Left ventricle myocardium inferior (tissue), 1 donor: ENCODE measurements at places on chromosomes 7 and 10.

- DNase-seq = no peak
Measured at GRCh38 chr7:135858379-135858778, 109.8 kb upstream of the FAM180A start.

- no peak for DNase-seq
Measured at GRCh38 chr7:105306298-105306748, 82.4 kb downstream of the SRPK2 start.

- DNase-seq = no peak
Measured at GRCh38 chr7:36747280-36748016, 23.2 kb upstream of the AOAH start.

DNA sequence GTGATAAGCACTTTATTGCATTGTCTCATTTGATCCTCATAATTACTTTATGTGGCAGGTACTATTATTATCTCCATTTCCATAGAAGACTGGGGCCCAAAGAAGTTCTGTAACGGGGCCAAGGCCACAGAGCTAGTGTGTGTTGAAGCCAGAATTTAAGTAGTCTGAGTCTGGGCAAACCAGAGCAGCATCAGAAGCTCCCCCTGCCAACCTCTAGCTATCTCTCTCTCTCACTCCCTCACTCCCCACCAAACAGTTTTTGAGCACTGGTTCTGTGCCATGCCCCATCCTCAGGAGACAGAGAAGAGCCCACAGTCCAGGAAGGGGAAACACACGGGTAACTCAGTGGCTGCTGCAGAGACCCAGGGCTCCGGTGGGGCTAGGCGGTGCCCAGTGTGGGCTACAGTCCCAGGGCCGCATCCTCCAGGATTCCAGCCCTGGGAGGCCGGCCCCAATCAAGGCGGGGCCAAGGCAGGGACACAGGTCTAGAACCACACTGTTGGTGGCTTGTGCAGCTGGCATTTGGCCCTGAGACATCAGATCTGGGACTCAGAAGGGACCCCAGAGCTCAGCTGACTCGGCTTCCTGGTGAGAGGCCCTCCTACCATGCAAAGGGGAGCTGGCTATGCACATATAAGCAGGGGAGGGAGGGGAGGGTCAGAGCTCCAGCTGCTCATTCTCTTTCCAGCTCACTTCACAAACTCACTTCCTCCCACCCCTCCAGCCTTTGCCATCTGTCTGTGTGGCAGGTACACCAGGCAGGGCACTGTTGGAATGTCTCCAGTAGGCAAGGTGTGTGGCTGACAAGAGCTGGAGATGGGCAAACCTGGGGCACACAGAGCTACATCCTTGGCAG is 34.4 kb downstream of the COL13A1 start:
- no peak for DNase-seq

DNA sequence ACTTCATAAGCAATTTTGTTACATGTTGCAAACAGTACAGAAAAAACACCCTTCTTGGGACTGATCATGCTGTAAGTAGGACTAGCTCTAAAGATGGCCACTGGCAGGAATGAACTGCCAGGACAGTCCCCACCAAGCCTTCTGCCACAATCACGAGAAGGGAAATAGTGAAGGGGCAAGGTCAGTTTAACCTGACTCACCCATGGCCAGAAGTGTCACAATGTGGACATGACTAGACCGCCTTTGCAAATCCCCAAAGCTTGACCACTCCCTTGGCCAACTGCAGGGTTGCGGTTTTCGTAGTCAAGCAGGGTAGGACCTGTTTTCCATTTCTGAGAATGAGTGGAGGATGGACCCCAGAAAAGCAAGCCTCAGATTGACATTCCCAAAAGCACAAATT is 19.4 kb upstream of the FRAT2 start:
- DNase-seq = no peak

- no peak for DNase-seq
Measured at GRCh38 chr7:77989981-77990566, 191.5 kb downstream of the PHTF2 start.

GRCh38 chr7:106617860-106618259 is 43.1 kb downstream of the CCDC71L start:
- no peak for DNase-seq

DNA sequence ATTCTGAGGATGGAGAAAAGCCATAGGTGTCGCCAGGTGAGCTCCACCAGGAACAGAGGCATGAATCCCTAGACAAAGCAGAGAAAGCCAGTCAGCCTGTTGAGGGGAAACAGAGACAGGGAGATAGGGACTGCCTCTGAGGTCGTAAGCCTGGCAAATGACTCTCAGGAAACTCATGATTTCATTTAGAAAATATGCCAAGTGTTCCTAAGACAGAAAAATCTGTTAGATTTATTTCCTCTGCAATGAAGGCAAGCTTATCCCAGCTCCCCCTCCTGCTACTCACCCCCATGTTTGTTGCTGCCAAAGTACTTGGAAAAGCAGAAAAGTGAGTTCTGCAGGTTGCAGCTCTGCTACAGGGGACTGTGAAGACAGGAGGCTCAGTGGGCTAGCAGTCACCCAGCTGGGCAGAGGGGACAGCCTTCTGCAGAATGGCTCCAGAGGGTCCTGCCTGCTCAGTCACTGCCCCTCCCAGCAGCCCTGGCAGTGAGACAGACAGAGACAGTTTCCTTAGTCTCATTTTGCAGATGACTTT is 184.3 kb downstream of the ADRA2A start:
- no peak for DNase-seq

DNA sequence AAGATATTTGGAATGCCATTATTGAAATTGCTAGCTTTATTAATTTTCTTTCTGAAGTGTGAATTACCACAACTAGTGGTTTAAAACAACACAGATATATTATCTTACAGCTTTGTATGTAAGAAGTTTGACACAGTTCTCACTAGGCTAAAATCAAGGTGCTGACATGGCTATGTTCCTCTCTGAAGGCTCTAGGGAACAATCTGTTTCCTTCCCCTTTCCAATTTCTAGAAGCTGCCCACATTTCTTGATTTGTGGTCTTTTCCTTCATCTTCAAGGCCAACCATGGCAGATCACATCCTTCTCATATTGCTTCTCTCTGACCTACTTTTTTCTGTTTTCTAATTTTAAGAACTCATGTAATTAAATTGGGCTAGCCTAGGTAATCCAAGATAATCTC is 43.3 kb upstream of the SLC26A3 start:
- DNase-seq = no peak

GRCh38 chr10:116526219-116526618 is 19.5 kb upstream of the PNLIP start:
- no peak for DNase-seq

- DNase-seq = no peak
Measured at GRCh38 chr10:127133672-127134500, 62.5 kb downstream of the INSYN2A start.

- DNase-seq = no peak
Measured at GRCh38 chr7:43513251-43513650, 69.7 kb upstream of the STK17A start.

GRCh38 chr7:42186151-42186550 is 50.9 kb downstream of the GLI3 start:
- no peak for DNase-seq

GRCh38 chr7:75951506-75951905 is 36.6 kb downstream of the POR start:
- peak; percentile 43 for DNase-seq

GRCh38 chr10:4217653-4218052 is 432.6 kb upstream of the KLF6 start:
- DNase-seq = no peak

DNA sequence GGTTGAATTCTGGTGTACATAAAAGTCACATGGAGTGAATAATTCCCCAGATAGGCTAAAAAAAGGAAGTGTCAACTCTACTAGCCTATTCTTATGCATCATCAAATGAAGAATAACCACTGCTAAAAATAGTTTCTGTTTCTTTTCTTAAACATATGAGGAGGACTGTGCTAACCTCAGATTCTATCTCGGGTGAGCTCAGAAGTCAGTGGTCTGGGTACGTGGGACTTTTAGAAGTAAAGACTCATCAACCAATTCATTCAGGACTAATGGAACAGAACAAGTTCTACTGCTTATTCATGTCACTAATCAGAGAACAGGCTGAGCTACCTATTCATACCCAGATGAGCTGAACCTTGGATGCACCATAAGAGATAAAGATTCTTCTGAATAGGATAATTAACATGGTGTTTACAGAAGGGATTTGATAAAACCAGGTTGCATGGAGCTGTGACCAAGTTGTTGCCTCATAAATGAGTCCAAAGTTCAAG is 9.5 kb upstream of the ASAH2 start:
- no peak for DNase-seq

- no peak for DNase-seq
Measured at GRCh38 chr10:45561952-45562351, 110.6 kb downstream of the ZFAND4 start.

GRCh38 chr10:27744802-27745731 is 552 bp downstream of the MKX start:
- peak; percentile 16 for DNase-seq

- DNase-seq = no peak
Measured at GRCh38 chr7:111678281-111678680, 116.0 kb upstream of the IMMP2L start.

- no peak for DNase-seq
Measured at GRCh38 chr10:6609625-6610024, 29.5 kb upstream of the PRKCQ start.

DNA sequence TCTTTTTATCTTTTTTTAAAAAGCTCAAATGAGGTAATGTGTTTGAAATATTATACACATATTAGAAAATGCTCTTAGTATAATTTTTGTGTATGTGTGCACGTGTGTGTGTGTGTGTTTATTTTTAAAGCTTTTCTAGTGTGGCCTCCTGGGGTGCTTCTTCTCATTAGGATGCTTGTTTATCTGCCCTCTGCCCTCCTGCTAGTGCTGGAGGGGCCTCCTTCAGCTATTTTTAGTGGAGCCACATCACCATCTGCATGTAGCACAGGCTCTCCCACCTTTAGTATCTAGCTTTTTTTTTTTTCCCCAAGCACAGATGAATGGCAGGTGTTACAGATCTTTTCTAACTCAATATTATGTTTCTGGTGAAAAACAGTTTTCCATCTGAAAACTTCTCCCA is 155.7 kb upstream of the TMEM229A start:
- DNase-seq = no peak

GRCh38 chr7:83451501-83452045 is 197.4 kb downstream of the SEMA3E start:
- no peak for DNase-seq

GRCh38 chr10:58642916-58643428 is 130.3 kb downstream of the BICC1 start:
- no peak for DNase-seq

DNA sequence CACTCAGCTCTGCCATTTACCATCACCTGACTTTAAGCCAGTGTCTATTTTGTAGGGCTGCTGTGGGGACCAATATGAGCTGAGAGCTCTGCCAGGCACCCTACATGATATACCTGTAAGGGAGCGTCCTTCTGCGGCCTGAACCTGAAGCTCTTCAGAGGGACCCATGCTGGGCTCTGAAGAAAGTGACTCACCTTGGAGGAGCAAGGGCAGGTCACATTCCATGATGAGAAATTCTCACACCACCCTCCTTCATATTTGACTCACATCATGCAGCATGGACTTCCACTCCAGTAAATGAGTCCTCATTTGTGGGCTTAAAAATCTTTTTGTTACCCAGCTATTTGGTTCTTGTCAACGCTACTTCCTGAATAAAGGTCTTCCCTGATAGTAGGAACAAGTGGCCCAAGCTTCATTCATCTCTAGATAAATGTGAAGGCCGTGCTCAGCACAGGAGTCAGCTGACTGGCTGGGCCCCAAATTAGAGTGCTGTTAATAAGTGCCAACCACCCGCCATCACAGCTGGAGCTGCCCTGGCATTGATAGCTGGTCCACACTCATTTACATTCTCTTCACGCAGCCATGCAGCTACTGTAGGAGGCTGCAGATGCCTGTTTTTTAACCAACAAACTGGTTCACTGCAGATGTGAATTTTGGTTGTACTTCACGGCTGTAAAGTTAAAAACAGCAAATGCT is 78.4 kb downstream of the RNF216 start:
- DNase-seq = peak; percentile 61

DNA sequence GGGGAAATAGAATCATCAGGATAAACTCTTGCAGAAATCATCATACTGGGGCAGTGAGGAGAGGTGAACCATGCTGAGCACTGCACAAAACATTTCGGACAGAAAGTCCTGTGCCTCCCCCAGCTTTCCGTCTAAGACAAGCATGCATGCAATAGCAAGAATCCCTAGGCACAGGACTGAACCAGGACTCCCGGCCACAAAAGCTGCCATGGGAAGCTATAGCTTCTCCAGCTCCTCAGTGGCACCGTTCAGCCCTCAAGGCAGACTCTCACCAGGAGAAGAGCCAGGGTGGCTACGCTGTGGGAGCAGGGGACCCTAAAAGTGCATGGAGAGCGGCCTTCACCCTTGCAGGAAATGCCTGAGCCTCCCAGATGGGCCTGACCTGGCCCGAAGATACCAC is 70.8 kb downstream of the ASB13 start:
- no peak for DNase-seq

- peak; percentile 47 for DNase-seq
Measured at GRCh38 chr10:75632805-75633462, 201.5 kb downstream of the LRMDA start.

- DNase-seq = peak; percentile 54
Measured at GRCh38 chr7:5780801-5781496, 514 bp downstream of the RNF216 start.

GRCh38 chr10:73097305-73097670 is 622 bp upstream of the P4HA1 start:
- DNase-seq = no peak

DNA sequence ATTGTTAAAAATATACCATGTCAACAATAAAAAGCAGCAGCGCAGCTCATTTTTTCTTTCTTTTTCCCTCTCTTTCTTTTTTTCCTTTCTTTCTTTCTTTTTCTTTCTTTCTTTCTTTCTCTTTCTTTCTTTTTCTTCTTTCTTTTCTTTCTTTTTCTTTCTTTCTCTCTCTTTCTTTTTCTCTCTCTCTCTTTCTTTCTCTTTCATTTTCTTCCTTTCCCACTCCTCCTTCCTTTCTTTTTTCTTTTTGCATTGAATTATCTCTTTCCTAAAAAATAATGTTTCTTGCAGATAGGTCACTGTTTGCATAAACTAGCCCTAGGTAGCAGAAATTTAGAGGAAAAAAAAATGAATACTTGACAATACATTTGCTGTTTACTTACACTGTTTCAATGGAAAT is 755.1 kb upstream of the COBL start:
- no peak for DNase-seq

GRCh38 chr7:158592541-158592940 is 4.9 kb upstream of the PTPRN2 start:
- no peak for DNase-seq

GRCh38 chr7:16348251-16348650 is 73.1 kb downstream of the CRPPA start:
- no peak for DNase-seq
